ENCODE measurements at places on chromosomes 3 and 15. TPM values are rescaled to one million over a fixed set of nuclear protein-coding genes. Genes with fewer than 3 reads are reported as not detected.

The RETNLB gene
- not detected for total RNA-seq

The CD200R1 gene
- not detected for total RNA-seq

The FGF7 gene
- not detected for total RNA-seq

The CHST13 gene
- total RNA-seq: 43.1 TPM

- DNase-seq: peak; percentile 44
- H3K4me1 ChIP-seq: peaks cover 19% of the 10 kb centered on the region
- no peaks in the 10 kb centered on the region for H3K27me3 ChIP-seq
- no peak overlapping the region for H3K4me3 ChIP-seq
These were observed 138.8 kb downstream of the MYLK start for GRCh38 chr3:123745184-123745855.

- H3K36me3 ChIP-seq: no peaks in the 10 kb centered on the region
- no peak for DNase-seq
- no peaks in the 10 kb centered on the region for H3K4me1 ChIP-seq
- H3K27me3 ChIP-seq: no peaks in the 10 kb centered on the region
- H3K27ac ChIP-seq: no peak overlapping the region
These were observed 693.7 kb downstream of the MCTP2 start for GRCh38 chr15:94924971-94925598.

DNA sequence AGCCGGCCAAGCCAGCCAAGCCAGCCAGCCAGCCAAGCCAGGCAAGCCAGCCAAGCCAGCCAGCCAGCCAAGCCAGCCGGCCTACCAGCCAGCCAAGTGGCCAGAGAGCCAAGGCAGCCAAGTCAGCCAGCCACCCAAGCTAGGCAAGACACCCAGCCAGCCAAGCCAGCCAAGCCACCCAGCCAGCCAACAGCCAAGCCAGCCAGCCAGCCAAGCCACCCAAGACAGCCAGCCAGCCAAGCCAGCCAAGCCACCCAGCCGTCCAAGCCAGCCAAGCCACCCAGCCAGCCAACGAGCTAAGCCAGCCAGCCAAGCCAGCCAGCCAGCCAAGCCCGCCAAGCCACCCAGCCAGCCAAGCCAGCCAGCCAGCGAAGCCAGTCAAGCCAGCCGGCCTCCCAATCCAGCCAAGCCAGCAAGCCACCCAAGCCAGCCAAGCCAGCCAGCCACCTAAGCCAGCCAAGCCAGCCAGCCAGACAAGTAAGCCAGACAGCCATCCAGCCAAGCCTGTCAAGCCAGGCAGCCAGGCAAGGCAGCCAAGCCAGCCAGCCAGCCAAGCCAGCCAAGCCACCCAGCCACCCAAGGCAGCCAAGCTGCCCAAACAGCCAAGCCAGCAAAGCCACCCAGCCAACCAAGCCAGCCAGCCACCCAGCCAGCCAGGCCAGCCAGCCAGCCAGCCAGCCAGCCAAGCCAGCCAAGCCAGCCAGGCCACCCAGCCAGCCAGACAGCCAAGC lies 200.5 kb downstream of the GOLGA6L6 start:
- H3K27ac ChIP-seq: no peak overlapping the region
- no peaks in the 10 kb centered on the region for H3K4me1 ChIP-seq
- no peak for DNase-seq
- no peaks in the 10 kb centered on the region for H3K27me3 ChIP-seq
- H3K4me3 ChIP-seq: no peak overlapping the region
- no peaks in the 10 kb centered on the region for H3K36me3 ChIP-seq

DNA sequence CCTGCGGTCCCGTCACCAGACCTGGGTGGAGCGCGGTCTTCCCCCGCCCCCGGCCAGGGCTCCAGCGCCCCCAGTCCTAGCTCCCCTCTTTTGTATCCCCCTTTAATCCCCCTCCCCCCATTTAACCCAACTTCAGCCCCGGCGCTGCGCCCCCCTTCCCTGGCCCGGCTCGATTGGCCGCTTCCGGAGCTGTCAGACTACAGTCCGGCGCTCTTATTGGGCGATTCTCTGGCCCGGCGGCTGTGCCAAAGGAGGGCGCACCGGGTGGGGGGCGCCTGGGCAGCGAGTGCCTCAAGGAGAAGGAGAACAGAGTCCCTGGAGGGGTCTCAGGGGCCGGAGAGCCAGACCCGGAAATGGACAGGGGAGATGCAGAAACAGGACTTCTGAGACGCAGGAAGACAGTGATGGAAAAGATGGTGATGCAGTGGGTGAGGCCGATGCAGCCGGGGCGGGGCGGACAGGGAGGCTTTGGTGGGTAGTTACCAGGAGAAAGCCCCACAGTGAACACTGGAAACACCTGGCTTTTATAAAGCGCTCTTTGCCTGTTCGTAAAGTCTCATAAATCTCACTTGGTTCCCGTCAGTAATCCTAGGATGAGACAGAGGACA lies 1.2 kb upstream of the ADCY5 start:
- no peak overlapping the region for H3K27ac ChIP-seq
- H3K4me1 ChIP-seq: peaks cover 20% of the 10 kb centered on the region
- peaks cover 21% of the 10 kb centered on the region for H3K27me3 ChIP-seq

DNA sequence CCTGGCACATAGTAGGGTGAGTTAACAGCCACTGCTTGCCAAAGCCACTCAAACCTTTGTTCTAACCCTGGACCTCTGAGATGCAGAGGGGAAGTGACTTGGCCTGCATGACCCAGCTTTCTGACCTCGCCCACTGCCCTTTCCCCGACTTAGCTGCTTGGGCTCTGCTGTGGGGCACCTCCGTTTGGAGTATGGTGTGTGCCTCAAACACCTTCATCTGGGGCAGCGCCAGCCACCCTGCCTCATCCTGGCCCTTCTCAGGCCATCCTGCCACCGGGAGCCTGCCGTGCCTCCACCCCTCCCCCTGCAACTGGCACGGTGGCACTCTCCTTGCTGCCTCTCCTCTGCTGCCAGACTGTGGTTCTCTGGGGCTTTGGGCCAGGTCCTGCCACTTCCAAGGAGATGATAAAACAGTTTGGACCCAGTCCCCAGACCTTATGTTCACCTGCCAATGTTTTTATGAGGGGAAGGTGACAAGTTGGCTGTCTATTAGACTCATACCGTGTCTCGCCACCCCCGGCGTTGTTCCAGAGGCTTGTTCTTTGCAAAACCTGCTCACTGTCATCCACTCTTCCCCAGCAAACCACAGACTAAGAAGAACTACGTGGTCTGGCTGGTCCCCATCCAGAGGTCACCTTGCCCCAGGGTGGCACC lies 32.2 kb downstream of the SLC6A6 start:
- DNase-seq: no peak
- peaks cover 1% of the 10 kb centered on the region for H3K36me3 ChIP-seq
- H3K27ac ChIP-seq: no peak overlapping the region
- H3K27me3 ChIP-seq: no peaks in the 10 kb centered on the region

DNA sequence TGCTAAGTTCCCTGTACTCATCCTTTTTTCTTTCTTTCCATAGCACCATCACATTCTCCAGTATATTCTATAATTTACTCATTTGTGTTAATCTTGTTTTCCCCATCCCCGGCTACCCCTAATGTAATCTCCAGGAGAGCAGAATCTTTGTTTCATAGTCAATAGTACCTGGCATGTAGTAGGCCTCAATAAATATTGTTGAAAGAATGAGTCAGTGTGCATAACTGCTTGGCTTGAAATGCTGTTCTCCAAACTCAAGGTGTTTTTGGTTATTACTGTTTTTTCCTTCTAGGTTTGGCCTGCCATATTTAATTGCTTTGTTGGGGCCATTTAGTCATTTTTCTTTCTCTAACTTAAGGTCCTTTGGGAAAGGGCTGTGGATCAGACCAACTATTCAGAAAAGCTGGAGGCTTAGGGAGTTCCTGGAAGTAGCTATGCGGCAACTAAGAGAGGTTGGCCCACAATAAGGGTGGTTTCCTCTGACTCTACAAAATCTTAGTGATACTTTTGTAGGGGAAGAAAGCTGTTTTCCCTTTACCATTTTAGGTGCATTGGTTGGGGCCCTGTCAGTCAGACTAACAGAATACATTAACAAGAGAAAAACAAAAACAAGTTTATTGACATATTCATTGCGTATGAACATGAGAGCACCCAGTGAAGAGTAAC lies 28.4 kb downstream of the KAT2B start:
- DNase-seq: no peak
- no peaks in the 10 kb centered on the region for H3K27me3 ChIP-seq
- no peaks in the 10 kb centered on the region for H3K36me3 ChIP-seq
- no peak overlapping the region for H3K27ac ChIP-seq
- peaks cover 14% of the 10 kb centered on the region for H3K4me1 ChIP-seq

- H3K36me3 ChIP-seq: peaks cover 4% of the 10 kb centered on the region
- H3K27ac ChIP-seq: no peak overlapping the region
- DNase-seq: peak; percentile 90
- H3K4me3 ChIP-seq: peak overlapping the region; percentile 35
- no peaks in the 10 kb centered on the region for H3K27me3 ChIP-seq
These were observed 165.6 kb downstream of the XXYLT1 start for GRCh38 chr3:195105389-195105788.

GRCh38 chr15:63256433-63257274 lies 20.8 kb upstream of the APH1B start:
- H3K27me3 ChIP-seq: no peaks in the 10 kb centered on the region
- no peak overlapping the region for H3K27ac ChIP-seq
- peak; percentile 33 for DNase-seq
- peaks cover 35% of the 10 kb centered on the region for H3K4me1 ChIP-seq

DNA sequence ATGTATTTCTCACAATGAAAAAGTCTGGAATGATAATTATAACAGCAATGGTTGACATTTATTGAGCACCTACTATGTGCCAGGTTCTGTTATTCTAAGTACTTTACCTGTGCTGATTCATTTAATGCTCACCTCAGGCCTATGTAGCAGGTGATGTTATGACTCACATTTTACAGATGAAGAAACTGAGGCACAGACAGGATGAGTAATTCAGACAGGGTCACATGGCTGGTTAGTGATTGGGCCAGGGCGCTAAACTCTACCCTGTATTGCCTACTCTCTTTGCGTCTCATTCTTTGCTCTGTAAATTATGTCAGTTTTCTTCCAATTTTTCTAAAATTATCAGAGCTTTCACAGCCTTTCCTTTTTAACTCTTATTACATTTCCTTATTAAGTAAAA lies 98.3 kb downstream of the PIK3R4 start:
- no peaks in the 10 kb centered on the region for H3K36me3 ChIP-seq
- no peaks in the 10 kb centered on the region for H3K27me3 ChIP-seq
- no peak overlapping the region for H3K27ac ChIP-seq
- no peak for DNase-seq
- no peaks in the 10 kb centered on the region for H3K4me1 ChIP-seq
